Activated CD4-positive, alpha-beta memory T cell treated with anti-CD3 and anti-CD28 coated beads for 36 hours (primary cell): ENCODE measurements at places on chromosomes 12 and 14. TPM values are rescaled to one million over a fixed set of nuclear protein-coding genes. Genes with fewer than 3 reads are reported as not detected.

INHBE gene
- 0.34 TPM for total RNA-seq

POMT2 gene
- 13.1 TPM for total RNA-seq

- peaks cover 13% of the 10 kb centered on the region for H3K4me1 ChIP-seq
- H3K36me3 ChIP-seq, result peaks cover 30% of the 10 kb centered on the region
- no peak for DNase-seq
- no peak overlapping the region for H3K27ac ChIP-seq
Observed at GRCh38 chr14:75720842-75721498, 59.9 kb downstream of the TTLL5 start.

- no peaks in the 10 kb centered on the region for H3K27me3 ChIP-seq
- H3K4me3 ChIP-seq, result no peak overlapping the region
- H3K4me1 ChIP-seq, result no peaks in the 10 kb centered on the region
- H3K36me3 ChIP-seq, result no peaks in the 10 kb centered on the region
- no peak for DNase-seq
Observed at GRCh38 chr14:81826081-81826480, 292.4 kb upstream of the SEL1L start.

DNA sequence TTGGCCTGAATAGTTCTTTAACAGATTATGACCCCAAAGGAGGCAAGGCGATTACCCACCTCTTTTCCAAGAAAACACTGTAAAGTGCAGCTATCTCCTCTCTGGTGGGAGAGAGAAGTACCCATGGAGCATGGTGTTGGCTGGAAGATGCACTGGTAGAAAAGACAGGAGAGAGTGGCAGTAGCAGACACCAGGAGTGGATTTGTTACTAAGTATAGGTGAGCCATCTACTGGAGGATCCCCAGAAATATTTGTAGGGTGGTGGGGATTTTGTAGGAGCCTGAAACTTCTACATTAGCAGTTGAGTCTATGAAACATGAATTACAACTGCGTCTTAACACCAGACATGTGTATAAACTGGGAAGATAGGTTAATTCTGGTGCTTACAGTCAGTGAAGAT, 148.0 kb downstream of the SLC38A4 start:
- H3K27me3 ChIP-seq, result peaks cover 3% of the 10 kb centered on the region
- no peak for DNase-seq
- H3K4me1 ChIP-seq, result peaks cover 6% of the 10 kb centered on the region
